ENCODE measurements at places on chromosomes 1 and 21.

- no peak for DNase-seq
Observed at GRCh38 chr1:214438530-214438929, 112.9 kb downstream of the PTPN14 start.

- DNase-seq, result no peak
Observed at GRCh38 chr1:225848030-225848955, 33.9 kb downstream of the TMEM63A start.

DNA sequence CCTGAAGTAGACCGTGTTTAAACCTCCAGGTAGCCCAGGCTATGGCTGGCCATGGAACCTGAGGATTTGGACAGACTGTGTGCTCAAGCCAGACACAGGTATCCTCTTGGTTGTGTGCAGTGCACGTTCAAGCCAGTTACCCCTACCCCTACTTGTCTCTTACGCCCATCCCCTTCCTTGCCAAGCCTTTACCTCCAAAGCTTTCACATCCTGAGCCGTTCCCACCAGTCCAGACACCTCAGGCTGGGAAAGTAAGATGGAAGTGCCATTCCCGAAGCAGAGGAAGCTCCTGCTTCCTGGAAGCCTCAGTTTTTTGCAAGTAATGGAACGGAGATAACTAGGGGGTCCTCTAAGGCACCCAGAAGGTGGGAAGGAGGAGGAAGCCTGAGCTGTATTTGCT is 41.5 kb upstream of the HMGB4 start:
- DNase-seq, result no peak

GRCh38 chr1:52454779-52455178 is 50.4 kb downstream of the PRPF38A start:
- no peak for DNase-seq

DNA sequence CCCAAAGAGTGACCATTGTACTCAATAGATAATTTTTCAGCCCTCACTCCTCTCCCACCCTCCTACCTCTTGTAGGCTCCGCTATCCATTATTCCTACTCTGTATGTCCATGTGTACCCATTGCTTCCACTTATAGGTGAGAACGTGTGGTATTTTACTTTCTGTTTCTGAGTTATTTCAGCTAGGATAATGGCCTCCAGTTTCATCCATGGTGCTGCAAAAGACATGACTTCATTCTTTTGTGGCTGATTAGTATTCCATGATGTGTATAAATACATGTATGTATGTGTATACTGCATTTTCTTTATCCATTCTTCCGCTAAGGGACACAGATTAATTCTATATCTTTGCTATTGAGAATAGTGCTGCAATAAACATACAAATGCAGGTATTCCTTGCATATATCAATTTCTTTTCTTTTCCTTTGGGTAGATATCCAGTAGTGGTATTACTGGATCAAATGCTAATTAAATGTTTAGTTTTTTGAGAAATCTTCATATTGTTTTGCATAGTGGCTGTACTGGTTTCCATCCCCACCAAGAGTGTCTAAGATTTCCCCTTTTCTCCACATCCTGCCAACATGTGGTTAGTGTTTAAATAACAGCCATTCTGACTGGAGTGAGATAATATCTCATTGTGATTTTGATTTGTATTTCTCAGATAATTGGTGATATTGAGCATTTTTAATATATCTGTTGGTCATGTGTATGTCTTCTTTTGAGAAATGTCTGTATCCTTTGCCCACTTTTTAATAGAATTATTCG is 4.9 kb downstream of the LY9 start:
- no peak for DNase-seq

GRCh38 chr1:12279003-12279402 is 49.2 kb downstream of the VPS13D start:
- no peak for DNase-seq

DNA sequence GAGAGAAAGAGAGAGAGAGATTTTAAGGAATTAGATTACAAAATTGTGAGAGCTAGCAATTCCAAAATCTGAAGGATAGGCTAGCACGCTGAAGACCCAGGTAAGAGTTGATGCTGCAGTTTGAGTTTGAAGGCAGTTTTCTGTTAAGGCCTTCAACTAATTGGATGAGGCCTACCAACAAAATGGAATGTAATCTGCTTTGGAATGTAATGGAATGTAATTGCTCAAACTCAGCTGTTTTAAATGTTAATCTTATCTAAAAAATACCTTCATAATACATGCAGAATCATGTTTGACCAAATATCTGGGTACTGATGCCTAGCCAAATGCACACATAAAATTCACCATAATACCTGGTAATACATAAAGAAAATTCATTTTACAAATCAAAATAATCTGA is 976.1 kb downstream of the LTN1 start:
- DNase-seq, result no peak

DNA sequence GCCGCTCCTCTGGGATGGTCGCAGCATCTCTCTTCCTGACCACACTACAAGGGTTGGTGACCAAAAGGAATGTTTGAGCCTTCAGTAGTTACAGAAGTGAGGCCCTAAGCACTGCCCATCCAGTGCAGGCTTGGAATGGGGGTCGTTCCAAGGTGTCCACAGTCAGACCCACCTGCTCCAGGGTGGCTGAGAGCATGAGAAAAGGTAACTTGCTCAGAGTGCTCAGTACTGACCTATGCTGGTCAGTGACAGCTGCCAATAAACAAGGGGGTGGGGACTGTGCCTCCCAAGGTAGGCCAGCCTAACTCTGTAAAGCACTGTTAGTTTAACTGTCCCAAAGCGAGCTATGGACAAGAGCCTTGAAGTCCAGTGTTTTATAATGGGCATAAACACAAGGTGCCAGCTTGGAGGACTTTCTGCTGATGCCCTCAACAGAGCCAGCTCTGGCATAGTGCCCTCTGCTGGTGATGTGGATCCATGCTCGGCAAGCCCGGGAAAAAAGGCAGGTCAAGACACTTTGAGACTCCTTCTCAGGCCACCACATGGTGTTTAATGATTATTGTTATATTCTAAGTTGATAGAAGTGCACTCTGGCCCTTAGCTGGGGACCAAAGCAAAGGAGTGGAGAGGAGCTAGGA is 78.1 kb upstream of the DNAH14 start:
- peak; percentile 15 for DNase-seq

- DNase-seq, result no peak
Observed at GRCh38 chr1:4973341-4973740, 318.9 kb downstream of the AJAP1 start.

DNA sequence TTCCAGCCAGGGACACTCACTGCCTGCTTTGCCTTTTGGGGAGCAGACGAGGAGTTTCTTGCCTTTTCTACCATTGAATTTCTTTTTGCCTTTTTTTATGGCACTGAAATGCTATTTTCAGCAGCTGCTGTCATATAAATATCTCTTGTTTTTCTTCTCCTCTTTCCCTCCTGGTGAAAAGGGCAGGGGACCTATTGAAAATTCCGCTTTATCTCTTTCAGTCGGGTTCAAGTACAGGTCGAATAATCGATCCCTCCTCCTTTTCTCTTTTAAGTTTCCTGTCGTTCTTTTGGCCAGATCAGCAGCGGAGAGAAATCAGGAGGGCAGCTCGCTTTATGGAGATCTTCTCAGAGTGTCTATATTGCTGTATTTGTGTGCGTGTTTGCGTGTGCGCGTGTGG is 67.4 kb upstream of the CASZ1 start:
- DNase-seq, result no peak

GRCh38 chr1:243672539-243673074 is 177.4 kb downstream of the AKT3 start:
- DNase-seq, result no peak

DNA sequence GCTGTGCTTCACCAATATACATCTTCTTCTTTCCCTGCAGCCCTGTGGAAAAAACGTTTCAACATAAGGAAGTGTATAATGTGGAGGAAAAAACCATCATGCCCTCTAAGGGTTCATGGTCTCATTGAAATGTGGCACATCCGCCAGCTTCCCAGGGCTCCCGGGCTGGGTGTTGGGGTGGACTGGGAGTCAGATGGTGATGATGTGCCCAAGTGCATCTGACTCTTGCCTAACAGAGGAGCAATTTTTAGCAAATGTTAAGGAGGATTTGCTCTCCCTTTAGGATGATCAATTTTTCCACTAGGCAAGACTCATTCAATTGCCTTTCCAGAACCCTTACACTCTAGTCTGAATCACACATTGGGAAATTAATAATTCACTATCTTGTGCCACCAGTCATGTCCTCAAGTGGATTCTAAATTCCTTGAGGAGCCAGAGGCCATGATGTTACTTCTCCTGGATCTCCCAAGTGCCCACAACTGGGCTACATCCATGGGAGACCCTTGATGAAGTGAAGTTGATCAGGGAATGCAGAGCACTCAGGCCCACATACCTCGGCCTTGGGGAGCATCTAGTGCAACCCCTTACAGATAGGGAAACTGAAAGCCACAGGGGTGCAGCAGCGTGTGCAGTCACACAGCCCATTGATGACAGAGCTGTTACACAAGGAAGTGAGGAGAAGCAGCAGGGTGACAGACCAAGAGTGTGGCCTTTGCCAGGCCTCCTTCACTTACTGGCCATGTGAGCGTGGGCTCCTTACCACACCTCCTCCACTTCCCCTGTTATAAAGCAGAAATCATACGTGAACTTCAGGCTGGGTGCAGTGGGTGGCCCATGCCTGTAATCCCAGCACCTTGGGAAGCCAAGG is 100.0 kb upstream of the SLC44A3 start:
- no peak for DNase-seq

GRCh38 chr1:201731142-201731541 is 97.8 kb upstream of the IPO9 start:
- DNase-seq, result no peak

DNA sequence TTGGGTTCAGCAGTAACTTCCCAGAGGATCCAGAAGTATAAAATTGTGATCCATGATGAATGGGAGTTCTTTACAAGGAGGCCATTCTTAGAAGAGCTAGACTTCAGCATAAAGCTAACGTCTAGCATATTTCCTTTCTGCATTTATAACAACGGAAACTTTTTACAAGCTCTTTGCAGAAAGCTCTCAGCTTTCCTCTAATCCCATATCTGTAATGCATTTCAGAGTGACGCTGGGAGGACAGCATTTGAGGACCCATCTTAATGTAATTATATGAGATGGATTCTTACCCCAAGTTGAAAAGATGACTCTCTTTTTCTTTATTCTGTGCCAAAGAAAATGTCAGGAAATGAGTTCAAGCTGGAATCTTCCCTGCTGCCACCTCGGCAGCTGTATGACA is 132.0 kb upstream of the CACHD1 start:
- DNase-seq, result no peak

DNA sequence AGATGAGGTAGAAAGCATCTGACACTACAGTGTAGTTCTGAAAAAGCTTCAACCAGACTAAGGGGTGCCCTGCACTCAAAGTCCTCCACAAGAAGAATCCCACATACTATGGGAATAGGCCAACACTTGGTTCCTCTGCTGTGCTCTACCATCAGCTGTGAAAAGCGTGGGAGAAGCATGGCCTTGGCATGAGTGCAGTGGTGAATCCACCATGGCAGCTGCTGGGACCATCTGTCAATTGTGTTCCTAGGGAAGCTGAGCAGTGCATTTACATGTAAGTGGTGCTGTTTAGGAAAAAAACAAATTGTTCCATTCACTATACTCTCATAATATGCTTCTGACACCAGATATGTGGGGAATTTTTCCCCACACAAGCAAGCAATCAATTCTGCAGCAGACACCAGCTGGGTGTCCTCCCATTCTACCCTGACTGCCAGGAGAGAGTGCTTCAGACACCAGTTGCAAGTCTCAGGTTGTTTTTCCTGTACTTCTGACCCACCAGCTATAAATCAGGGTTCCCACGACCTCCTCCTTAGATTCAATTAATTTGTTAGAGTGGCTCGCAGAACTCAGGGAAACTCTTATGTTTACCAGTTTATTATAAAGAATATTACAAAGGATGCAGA is 230.8 kb upstream of the CHRM3 start:
- DNase-seq, result no peak

DNA sequence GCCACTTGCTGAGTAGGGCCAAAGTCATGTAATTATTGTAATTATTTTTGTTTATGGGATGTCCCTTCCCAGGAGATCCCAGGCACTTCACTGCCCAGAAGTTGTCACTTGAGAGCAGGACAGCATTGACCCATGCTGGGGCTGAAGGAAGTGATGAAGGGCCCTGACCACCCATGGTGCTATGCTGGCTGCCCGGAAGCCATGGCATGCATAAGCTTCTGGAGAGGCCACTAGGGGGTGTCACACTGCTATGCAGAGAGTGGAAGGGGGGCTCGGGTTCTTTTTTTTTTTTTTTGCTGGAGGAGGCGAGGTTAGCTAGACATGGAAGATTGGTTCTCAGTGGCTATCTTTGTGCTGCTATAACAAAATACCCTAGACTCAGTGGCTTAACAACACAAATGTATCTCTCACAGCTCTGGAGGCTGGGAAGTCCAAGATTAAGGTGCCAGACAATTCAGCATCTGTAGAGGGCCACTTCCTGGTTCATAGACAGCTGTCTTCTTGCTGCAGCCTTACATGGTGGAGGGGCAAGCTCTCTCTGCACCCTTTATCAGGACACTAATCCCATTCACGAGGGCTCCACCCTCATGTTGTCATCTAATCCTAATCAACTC is 84.9 kb downstream of the CNIH3 start:
- DNase-seq, result no peak

DNA sequence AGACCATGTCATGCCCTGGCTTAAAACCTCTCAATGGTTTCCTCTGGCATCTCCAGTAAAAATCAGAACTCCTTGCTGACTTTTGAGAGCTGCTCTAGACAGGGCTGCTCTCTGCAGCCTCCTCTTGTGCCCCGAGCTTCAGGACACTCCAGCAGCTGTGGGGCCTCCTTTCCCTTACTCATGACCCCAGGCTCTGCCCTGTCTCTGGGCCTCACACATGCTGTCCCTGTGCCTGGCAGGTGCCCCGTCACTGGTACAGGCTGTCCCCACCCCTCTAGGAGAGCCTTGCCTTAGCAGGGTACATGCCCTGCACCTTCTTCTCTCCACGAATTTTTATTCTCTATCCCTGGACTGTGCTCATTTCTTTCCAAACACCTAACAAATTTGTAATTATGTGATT is 43.2 kb downstream of the HIVEP3 start:
- no peak for DNase-seq

GRCh38 chr21:16040601-16041000 is 310.8 kb downstream of the USP25 start:
- no peak for DNase-seq
